ENCODE measurements at places on chromosomes 2 and 18.

GRCh38 chr18:49152885-49153284 lies 202.1 kb upstream of the SMAD7 start:
- no peak for DNase-seq

GRCh38 chr2:32002406-32002805 lies 8.4 kb downstream of the MEMO1 start:
- DNase-seq: no peak

- no peak for DNase-seq
These were observed 457.2 kb downstream of the PIK3C3 start for GRCh38 chr18:42412281-42412680.

GRCh38 chr2:178910005-178910404 lies 102.8 kb upstream of the TTN start:
- no peak for DNase-seq

- no peak for DNase-seq
These were observed 73.2 kb upstream of the LCLAT1 start for GRCh38 chr2:30373881-30374302.

GRCh38 chr2:99085421-99085820 lies 56.1 kb upstream of the C2orf15 start:
- DNase-seq: no peak

GRCh38 chr2:129192841-129193253 lies 786.6 kb upstream of the RAB6C start:
- no peak for DNase-seq

- no peak for DNase-seq
These were observed 519 bp downstream of the TEX261 start for GRCh38 chr2:70994009-70994698.

DNA sequence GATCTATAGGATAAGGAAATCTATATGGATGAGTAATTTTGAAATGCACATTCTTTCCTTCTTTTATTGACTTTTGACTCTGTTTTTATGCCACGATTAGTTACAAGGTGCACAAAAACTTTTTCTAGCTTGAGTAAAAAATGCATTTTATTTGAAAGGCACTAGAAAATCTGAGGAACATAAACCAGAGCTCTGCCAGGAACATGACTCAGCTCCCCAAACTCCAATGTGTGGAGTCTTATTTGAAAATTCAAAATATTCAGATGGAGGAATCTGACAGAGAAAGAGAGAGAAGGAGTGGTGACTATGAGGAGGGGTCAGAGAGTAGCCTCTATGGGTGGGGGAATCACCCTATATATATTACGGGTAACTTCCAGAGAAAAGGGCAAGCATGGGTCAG lies 231.0 kb downstream of the DCC start:
- DNase-seq: no peak

GRCh38 chr18:4058179-4058578 lies 396.9 kb downstream of the DLGAP1 start:
- DNase-seq: no peak

DNA sequence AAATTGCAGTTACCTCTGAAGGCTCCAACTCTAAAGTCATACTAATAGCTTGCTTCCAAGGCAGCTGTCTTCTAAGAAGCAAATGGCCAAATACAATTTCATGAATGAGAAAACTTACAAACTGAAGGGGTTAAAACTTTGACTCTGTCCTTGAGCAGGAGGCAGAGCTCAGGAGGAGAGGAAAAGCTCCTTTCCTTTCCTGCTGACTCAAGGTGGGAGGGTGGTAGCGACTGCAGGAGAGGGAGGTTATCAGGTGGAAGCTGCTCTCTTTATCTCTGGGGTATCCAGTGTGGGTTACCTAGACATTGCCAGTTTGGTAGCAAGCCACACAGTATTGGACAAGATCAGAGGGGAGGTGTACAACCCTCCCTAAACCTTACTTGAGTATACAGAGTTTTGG lies 2.7 kb upstream of the EFEMP1 start:
- DNase-seq: no peak

DNA sequence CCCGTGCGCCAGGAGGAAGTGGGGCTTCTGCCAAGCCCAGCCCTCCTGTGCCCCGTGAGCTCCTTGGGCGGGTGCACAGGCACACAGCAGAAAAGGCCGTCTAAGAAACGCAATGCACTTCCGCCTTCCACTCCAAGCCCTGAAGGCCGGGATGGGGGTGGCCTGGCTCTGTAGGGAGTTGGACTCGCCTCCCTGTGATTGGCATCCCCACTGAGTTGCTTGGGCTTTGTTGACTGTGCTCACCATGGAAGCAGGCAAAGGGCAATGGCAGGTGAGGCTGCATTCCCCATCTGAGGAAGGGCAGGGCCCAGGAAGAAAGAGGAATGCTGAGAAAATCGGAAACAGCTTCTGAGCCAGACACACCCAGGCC lies 66.8 kb downstream of the CRACDL start:
- no peak for DNase-seq

- DNase-seq: no peak
These were observed 96.5 kb downstream of the EPB41L5 start for GRCh38 chr2:120109186-120110061.

- no peak for DNase-seq
These were observed 21.7 kb downstream of the ACSL3 start for GRCh38 chr2:222882484-222882928.

- no peak for DNase-seq
These were observed 308.0 kb downstream of the AFF3 start for GRCh38 chr2:99834426-99834825.

- no peak for DNase-seq
These were observed 56.8 kb upstream of the SPAG16 start for GRCh38 chr2:213227458-213227857.

DNA sequence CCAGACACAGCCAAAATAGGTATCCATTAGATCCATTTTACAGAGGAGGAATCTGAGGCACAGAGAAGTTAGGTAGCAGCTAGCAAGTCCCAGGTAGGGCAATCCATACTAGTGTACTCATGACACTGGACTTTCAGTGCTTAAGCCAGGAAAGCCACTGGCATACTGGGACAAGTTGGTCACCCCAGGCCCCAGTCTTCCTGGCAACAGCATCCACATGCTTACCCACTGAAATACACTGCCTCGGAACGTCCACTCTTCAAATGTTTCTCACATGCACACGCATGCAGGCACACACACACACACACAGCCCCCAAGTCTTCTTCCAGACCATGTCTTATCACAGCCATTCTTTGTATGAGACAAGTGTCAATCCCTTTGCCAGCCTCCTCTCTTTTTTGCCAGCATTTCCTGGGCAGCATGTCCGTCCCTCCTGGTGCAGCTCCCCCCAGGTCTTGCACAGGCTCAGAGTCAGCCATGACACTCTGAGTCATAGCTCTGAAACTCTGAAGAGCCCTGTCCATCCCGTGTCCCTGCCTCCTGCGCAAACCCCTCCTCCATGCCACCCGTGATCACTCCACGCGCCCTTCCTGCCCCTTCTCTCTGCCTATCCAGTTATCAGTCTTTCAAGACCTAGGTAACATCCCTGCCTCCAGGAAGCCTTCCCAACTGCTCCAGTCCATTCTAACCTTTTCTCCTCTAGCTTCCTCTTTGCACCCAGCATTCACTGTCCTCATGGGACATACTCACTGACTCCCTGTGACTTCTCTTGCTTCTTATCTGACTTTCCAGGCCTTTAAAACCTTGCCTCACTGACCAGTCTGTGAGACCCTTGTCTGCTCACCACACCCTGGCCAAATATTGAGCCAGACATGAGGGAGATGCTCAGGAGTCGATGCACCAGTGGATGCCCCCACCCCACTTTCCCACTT lies 10.9 kb upstream of the TEX261 start:
- no peak for DNase-seq

DNA sequence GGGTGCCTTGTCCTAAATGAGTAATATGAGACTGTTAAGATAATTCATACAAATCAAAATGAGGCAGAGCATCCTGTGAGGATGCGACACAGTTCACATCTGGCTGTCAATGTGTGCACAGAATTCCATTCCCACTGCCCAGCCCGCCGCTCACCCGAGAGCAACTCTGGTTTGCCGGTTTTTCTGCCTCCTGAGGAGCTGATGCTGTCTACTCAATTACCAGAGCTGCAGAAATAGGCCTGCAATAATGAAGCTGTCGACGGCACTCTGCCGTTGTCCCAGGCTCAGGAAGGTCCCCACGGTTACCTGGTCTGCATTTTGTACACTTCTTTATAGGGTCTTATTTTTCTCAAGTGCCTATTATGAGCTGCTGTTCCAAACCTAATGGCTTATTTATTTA lies 55.7 kb upstream of the LYPD1 start:
- DNase-seq: no peak

DNA sequence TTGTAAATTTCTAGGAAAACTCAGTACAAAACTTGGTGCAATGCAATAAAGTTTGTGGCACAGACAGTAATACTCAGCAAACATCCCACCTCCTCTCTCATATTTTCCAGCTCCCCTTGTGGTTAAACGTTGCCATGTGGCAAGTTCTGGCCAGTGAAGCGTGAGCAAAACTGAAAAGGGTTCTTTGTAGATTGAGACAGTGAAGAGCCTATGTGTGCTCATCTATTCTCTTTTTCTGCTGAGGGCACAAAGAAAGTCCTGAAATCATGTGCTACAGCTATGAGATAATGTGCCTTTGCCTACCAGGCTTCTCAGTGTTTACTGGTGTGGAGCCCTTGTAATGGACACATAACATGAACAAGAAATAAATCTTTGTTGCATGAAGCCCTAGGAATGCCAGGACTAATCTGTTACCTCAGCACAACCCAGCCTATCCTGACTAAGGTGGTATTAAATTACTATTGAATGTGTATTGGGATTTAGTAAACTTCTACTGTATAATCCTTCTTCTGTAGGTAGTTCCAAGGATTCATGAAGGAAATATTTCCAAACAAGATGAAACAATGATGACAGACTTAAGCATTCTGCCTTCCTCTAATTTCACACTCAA lies 13.0 kb upstream of the TYMS start:
- DNase-seq: no peak

- peak; percentile 91 for DNase-seq
These were observed 7.5 kb downstream of the SERTAD2 start for GRCh38 chr2:64646007-64646880.

DNA sequence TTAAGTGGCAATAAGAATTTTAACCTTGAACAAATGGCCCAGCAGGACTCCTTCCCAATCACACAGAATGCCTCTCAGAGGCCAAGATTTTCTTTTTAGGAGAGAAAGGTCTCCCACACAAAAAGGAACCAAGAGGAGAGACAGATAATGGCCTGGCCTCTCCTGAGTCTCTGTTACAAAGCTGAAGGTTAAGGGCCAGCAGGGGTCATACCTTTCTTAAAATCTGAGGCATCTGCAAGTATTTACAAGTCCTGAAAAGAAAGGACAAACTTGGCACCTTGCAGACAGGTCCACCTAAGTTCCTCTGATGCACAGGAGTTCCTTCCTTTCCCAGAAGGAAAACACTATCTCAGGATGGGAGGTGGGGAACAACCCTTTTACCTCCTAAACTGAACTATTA lies 142.3 kb downstream of the TMEM163 start:
- no peak for DNase-seq

GRCh38 chr2:6864923-6865345 lies 773 bp downstream of the CMPK2 start:
- peak; percentile 16 for DNase-seq

DNA sequence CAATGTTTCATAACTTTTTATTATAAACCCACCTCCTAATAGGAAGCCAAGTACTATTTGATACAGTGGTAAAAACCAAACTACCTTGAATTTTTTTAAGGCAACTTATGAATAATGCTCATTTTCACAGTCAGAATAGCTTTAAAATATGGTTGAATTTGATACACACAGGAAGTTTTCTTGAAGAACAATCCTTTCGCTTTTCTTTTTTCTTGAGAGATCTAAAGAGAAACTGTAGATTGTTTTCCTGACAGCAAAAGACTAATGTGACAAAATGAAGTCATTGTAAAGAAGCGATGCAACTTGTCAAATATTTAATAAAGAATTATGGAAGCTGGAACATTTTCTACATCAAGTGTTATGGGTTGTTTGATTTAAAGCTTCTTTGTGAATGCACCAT lies 227.7 kb downstream of the ALPK2 start:
- DNase-seq: no peak

Data from activated T-cell treated with anti-CD3 and anti-CD28 coated beads for 1 hour (primary cell).